ENCODE measurements at places on chromosomes 11 and 22. TPM values are rescaled to one million over a fixed set of nuclear protein-coding genes. Genes with fewer than 3 reads are reported as not detected.

DNA sequence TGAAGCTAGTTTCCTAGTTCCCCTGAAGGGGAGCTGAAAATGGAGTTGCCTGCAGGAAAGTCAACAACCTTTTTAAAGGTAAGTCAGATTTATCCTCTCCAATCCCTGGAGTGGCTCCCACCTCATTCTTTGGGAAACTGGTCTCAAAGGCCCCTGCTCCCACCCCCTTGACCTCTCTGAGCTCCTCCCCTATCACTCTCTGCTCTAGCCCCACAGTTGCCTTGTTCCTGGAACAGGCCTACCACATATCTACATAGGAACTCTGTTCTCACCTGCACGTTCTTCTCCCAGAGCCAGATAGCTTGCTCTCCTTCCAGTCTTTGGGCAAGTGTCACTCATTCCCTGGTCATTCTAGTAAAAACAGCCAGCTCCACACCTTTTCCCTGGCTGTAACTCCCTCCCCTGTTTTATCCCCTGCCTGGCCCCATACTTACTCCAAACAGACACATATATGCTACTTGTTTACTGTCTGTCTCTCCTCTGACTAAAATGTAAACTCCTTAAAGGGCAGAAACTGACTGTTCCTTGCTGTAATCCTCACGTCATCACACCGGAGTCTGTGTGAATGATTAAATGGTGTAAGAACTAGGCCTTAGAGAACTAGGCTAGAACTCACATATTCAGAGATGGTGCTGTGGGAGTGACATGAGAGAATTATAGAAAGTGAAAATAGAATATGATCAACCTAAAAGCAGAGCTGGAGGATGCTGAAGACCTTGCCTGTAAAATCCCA, 53.3 kb downstream of the TCF20 start:
- H3K4me1 ChIP-seq, result peaks cover 45% of the 10 kb centered on the region
- DNase-seq, result peak; percentile 60
- peak overlapping the region; percentile 95 for H3K27ac ChIP-seq
- H3K4me3 ChIP-seq, result peak overlapping the region; percentile 38

The RAB38 gene
- 0.76 TPM for total RNA-seq

The NRXN2 gene
- 0.41 TPM for total RNA-seq

DNA sequence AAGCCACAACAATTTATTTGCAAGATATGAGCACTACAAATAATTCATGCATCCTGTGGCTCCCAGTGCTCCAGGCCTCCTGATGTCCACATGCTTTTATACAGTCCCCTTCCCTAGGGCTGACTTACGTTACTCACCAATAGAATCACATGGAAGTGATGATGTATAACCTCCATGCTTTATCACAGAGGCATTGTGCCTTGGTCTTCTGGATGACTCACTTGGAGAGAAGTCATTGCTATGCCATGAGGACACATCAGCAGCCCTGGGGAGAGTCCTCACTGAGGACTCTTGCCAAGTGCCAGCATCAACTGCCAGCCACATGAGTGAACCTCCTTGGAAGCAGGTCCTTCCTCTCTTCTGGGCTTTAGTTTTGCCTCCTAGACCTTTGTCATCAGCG, 22.0 kb upstream of the IGSF9B start:
- peaks cover 5% of the 10 kb centered on the region for H3K27me3 ChIP-seq
- H3K4me3 ChIP-seq, result no peak overlapping the region
- no peak overlapping the region for H3K27ac ChIP-seq
- no peaks in the 10 kb centered on the region for H3K36me3 ChIP-seq
- no peak for DNase-seq

GRCh38 chr11:71489311-71490043, 36.5 kb downstream of the NADSYN1 start:
- H3K27ac ChIP-seq, result peak overlapping the region; percentile 90
- H3K27me3 ChIP-seq, result no peaks in the 10 kb centered on the region
- peaks cover 25% of the 10 kb centered on the region for H3K4me1 ChIP-seq
- H3K36me3 ChIP-seq, result peaks cover 57% of the 10 kb centered on the region

The LSP1 gene
- total RNA-seq, result 181 TPM

The HTR3A gene
- not detected for total RNA-seq

- no peaks in the 10 kb centered on the region for H3K27me3 ChIP-seq
- peaks cover 5% of the 10 kb centered on the region for H3K4me1 ChIP-seq
- DNase-seq, result no peak
- H3K4me3 ChIP-seq, result no peak overlapping the region
- H3K27ac ChIP-seq, result no peak overlapping the region
- peaks cover 1% of the 10 kb centered on the region for H3K36me3 ChIP-seq
Measured at GRCh38 chr11:128209138-128209435, 378.3 kb downstream of the ETS1 start.

DNA sequence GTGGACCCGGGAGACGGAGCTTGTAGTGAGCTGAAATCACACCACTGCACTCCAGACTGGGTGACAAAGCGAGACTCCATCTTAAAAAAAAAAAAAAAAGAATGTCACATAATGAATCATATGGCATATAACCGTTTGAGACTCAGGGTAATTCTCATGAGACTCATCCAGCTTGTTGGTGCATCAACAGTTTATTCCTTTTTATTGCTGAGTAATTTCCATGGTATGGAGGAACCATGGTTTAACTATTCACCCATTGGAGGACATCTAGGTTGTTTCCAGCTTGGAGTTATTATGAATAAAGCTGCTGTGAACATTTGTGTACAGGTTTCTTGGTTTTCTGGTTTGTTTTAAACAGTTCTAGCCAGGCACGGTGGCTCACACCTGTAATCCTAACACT, 25.3 kb downstream of the PPARA start:
- H3K27me3 ChIP-seq, result no peaks in the 10 kb centered on the region
- no peak for DNase-seq
- peaks cover 17% of the 10 kb centered on the region for H3K4me1 ChIP-seq
- H3K27ac ChIP-seq, result no peak overlapping the region
- H3K36me3 ChIP-seq, result peaks cover 33% of the 10 kb centered on the region

GRCh38 chr22:31134688-31135087, 5.6 kb downstream of the PLA2G3 start:
- H3K27ac ChIP-seq, result no peak overlapping the region
- DNase-seq, result no peak
- H3K27me3 ChIP-seq, result no peaks in the 10 kb centered on the region

GRCh38 chr22:41780746-41781505, 19.6 kb upstream of the CCDC134 start:
- DNase-seq, result peak; percentile 96
- peaks cover 2% of the 10 kb centered on the region for H3K36me3 ChIP-seq
- peak overlapping the region; percentile 84 for H3K4me3 ChIP-seq
- peak overlapping the region; percentile 92 for H3K27ac ChIP-seq

GRCh38 chr22:33917744-33918406, 2.4 kb downstream of the LARGE1 start:
- H3K36me3 ChIP-seq, result peaks cover 1% of the 10 kb centered on the region
- no peak for DNase-seq
- H3K4me1 ChIP-seq, result peaks cover 15% of the 10 kb centered on the region
- peaks cover 41% of the 10 kb centered on the region for H3K27me3 ChIP-seq
- no peak overlapping the region for H3K4me3 ChIP-seq
- H3K27ac ChIP-seq, result no peak overlapping the region

DNA sequence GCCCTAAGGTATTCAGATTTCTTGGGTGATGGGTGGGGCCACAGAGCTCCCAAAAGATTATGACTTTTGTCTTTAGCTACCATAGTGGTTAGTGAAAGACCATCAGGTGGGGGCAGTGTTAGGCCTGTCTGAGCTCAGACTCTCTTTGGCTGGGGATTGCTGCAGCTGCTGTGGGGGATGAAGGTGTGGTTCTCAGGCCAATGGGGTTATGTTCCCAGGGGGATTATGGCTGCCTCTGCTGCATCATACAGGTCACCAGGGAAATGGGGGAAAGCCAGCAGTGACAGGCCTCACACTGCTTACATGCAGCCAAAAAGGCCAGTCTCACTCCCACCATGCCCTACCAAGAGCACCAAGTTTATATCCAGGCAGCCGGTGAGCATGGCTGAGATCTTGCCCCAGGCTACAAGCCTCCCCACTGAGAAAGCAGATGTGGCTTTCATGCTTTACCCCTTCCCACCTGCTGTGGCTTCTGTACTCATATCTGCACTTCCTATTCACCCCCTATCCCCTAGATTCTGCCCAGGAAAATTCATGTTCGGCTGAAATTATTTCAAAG, 24.8 kb downstream of the CNTF start:
- peaks cover 6% of the 10 kb centered on the region for H3K36me3 ChIP-seq
- DNase-seq, result no peak
- H3K4me3 ChIP-seq, result no peak overlapping the region
- no peaks in the 10 kb centered on the region for H3K27me3 ChIP-seq
- no peaks in the 10 kb centered on the region for H3K4me1 ChIP-seq

DNA sequence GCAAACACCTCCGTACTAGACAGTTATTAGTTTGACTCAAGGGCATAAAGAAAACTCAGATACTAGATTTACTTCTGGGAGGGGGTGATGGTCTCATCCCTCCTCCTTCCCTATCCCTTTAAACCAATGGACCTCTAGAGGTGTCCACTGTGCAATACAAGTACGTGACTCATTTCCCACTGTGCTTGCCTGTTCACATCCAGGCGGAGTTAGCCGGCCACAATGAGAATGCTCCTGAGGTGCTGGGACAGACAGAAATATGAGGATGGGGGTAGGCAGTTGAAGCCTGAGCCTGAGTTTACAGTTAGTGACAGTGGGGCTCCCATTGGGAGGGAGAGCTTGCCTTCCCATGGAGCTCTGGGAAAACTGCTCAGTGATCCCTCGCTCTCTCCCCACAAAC, 8.4 kb upstream of the PMM1 start:
- H3K27me3 ChIP-seq, result no peaks in the 10 kb centered on the region
- H3K27ac ChIP-seq, result no peak overlapping the region
- DNase-seq, result no peak
- peaks cover 9% of the 10 kb centered on the region for H3K4me1 ChIP-seq
- H3K36me3 ChIP-seq, result peaks cover 47% of the 10 kb centered on the region

Measured in activated CD4-positive, alpha-beta memory T cell treated with anti-CD3 and anti-CD28 coated beads for 36 hours (primary cell).